ENCODE measurements at places on chromosomes 2 and 18. TPM values are rescaled to one million over a fixed set of nuclear protein-coding genes. Genes with fewer than 3 reads are reported as not detected.

- peaks cover 15% of the 10 kb centered on the region for H3K4me1 ChIP-seq
- H3K27ac ChIP-seq = no peak overlapping the region
- no peaks in the 10 kb centered on the region for H3K36me3 ChIP-seq
- no peaks in the 10 kb centered on the region for H3K27me3 ChIP-seq
Measured at GRCh38 chr2:190763901-190764514, 115.1 kb downstream of the NAB1 start.

DNA sequence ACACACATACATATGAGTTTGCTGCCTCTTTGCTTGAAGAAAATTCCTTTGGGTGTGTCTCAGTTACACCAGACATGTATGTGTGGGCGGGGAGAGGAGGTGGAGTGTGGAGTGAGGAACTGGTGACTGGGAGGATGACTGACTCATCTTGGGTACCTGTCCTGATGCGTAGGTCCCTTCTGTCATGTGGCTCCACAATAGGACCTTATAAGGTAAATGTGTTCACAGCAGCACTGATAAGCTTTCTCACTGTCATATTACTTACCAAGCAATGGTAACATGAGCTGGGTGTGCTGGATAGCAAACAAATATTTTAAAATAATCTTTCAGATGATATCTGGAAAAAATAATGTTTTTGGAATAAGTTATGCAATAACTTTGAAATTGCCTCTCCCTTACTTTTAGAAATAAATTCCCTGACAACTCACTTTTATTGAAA, 45.1 kb downstream of the SLC9A2 start:
- H3K4me3 ChIP-seq = no peak overlapping the region
- DNase-seq = peak; percentile 68
- H3K4me1 ChIP-seq = no peaks in the 10 kb centered on the region
- H3K27ac ChIP-seq = no peak overlapping the region

DNA sequence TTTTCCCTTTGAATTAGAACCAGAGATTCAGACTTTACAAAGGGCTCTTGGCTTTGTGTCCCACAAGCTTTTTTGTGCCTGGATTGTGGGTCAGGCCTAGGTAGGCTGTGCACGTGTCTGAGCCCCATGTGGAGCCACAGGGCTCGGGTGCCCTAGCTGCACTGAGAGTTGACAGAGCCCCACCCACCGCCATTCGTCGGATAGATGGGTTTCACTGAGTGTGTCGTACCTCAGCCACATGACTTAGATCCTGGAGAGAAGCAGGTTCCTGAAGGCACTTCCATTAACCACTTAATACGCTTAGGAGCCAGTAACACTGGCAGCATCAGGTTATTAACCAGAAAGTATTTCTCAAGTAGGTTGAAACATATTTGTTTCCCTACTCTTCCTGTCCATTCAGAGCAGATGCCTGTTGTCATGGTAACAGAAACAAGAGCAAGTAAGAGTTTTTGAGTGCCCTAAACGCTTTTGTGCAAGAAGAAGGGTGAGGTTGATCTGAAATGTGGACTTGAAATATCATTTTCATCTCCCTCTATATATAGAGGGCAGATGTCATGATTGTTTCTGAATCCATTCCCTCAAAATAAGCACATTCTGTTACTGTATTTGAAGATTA, 30.0 kb downstream of the ADCYAP1 start:
- no peaks in the 10 kb centered on the region for H3K36me3 ChIP-seq
- H3K4me1 ChIP-seq = no peaks in the 10 kb centered on the region
- H3K4me3 ChIP-seq = no peak overlapping the region
- H3K27ac ChIP-seq = no peak overlapping the region

- peak; percentile 44 for DNase-seq
- H3K27ac ChIP-seq = peak overlapping the region; percentile 11
- H3K27me3 ChIP-seq = no peaks in the 10 kb centered on the region
- H3K4me3 ChIP-seq = no peak overlapping the region
Measured at GRCh38 chr2:34401186-34401585, 802.1 kb upstream of the FAM98A start.

DNA sequence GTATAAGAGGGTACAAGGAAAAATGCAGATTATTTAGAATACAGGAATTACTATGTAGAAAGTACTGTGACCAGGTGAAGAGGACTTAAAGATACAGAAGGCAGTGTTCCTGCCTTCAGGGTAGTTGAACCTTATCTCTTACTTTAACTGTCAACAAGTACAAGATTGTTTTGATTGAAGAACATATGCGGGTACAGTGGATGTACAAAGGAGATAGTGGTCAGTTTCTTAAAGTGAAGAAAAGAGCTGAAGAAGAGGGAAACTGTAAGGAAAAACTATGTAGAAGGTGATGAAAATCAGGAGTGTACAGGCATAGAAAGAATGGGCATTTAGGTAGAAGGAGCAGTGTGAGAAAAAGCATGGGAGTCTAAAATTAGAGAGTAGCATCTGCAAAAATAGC, 2.2 kb downstream of the RALBP1 start:
- no peak overlapping the region for H3K27ac ChIP-seq
- no peak for DNase-seq
- H3K27me3 ChIP-seq = no peaks in the 10 kb centered on the region
- H3K4me3 ChIP-seq = no peak overlapping the region

BUB1 gene
- 8.0 TPM for total RNA-seq

SNORC gene
- total RNA-seq = 3.1 TPM

KCNJ3 gene
- total RNA-seq = not detected

CHAC2 gene
- total RNA-seq = 3.6 TPM

Data from astrocyte (in vitro differentiated cells and primary cell).